ENCODE measurements at places on chromosomes 1 and 21.

DNA sequence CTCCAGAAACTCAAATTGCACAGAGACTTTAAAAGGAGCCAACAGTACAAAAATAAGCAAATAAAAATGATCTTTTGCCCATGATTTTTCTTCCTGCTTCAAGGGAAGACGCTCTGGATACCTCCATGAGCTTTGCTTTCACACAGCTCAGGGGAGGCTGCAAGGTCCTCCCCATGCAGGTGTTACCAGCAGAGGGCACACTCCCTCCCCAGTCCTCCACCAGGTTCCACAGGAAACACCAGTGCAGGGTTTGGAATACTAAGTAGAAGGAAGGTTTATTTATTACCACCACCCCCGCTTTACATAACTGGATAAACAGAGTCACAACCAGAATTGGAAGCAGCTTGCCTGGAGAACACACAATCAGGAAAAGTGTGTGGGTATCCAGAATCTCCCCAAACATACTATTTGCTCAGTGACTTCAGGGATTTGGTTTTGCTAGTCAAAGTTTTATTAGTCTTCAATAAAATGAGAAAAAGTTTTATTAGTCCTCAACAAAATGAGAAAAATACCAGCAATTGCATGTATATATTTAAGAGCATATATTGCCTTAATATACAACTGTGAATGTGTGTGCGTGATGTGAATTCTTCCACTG, 37.3 kb downstream of the HSD3B1 start:
- DNase-seq = no peak

DNA sequence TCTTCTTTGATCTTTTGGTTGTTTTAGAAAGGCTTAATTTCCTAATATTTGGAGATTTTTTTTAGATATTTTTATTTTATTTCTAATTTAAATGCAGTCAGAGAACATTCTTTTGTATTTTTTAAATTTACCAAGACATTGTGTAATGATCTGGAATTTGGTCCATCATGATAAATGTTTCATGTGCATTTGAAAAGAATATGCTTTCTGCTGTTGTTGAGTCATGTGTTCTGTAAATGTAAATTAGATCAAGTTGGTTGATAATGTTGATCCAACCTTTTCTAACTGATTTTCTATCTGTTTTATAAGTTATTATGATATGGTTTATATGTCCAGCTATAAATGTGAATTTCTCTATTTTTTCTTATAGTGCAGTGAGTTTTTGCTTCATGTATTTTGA, 19.8 kb downstream of the UTS2 start:
- DNase-seq = no peak

GRCh38 chr1:234206651-234207284, 166.5 kb upstream of the COA6 start:
- DNase-seq = peak; percentile 61

GRCh38 chr1:205481218-205481617, 23.3 kb upstream of the CDK18 start:
- DNase-seq = no peak

- DNase-seq = no peak
These were observed 17.2 kb downstream of the EPHB2 start for GRCh38 chr1:22727873-22728272.

GRCh38 chr1:177080564-177080963, 83.9 kb downstream of the ASTN1 start:
- no peak for DNase-seq

GRCh38 chr1:9770298-9770697, 53.5 kb downstream of the CLSTN1 start:
- DNase-seq = no peak

- DNase-seq = no peak
These were observed 64.1 kb downstream of the HLCS start for GRCh38 chr21:36902331-36902730.

GRCh38 chr1:46613661-46614603, 2.7 kb downstream of the MOB3C start:
- peak; percentile 73 for DNase-seq

DNA sequence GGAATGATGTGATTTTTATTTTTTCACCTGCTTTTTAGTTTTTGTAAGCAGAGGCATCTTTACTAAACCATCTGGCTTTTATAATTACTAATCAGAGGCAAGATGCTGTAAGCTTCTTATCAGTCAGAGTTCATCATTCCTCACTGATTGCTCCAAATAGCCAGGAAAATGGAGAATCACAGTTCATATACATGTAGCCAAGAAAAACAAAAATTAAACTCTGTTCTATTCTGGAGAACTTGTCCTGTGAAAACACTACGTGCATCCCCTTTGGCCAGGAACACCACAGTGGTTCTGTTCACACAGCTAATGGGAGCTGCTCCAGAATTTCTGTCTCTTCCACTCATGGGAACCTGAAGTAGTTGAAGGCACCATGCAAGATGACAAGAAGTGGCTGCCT, 725.5 kb upstream of the CHRM3 start:
- DNase-seq = no peak

DNA sequence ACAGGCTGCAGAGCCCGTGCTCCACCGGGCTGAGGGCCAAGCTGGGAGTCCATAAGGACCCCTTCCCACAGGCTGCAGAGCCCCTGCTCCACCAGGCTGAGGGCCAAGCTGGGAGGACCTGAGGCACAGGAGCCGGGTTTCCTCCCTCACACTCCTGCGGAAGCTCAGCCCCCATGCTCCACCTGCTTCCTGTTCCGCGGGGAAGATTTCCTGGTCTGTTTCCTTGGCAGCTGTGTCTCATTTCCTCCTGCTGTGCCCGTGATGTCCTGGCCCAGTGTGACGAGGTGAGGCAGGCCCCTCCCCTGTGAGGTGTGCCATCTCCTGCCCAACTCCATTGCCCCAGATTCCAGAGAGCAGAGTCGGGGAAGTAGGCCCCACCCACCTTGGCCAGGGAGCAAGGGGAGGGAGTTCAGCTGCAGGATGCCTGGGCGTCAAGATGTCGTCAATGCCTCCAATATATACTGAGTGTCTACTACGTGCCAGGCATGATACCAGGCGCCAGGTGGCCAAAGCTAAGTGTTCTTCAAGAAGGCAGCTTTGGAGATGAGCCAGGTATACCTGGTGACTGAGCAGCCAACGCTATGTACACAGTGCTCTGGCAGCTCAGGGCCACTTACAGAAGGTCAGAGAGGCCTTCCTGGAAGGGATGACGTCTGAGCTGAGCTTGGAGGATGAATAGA, 58.8 kb downstream of the NAV1 start:
- peak; percentile 78 for DNase-seq

Measured in breast epithelium (tissue), 4 donors.